AG04450 (cell line): ENCODE measurements at places on chromosomes 2 and 18.

- no peak for DNase-seq
Measured at GRCh38 chr18:79787865-79788733, 9.6 kb upstream of the KCNG2 start.

DNA sequence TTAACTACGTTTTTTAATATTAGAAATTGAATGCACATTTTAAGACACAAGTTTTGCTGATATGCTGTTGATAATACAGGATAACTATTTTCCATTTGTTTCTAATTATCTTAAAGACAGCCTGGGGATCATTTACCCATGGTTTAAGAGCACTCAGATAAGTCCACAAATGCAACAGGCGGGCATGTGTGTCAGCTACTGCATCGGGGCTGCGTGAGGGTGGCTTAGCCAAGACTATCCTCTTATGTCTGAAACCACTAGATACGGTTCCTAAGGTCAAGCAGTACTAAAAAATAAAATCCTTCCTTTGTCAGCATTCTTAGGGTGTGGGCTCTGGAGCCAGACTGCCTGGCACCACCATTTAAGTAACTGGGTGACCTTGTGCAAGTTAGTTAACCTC, 254.8 kb downstream of the SATB2 start:
- no peak for DNase-seq

GRCh38 chr18:56747032-56747658, 96.0 kb downstream of the WDR7 start:
- DNase-seq, result no peak

- DNase-seq, result no peak
Measured at GRCh38 chr18:59655676-59656075, 41.5 kb downstream of the CCBE1 start.

- no peak for DNase-seq
Measured at GRCh38 chr18:5311301-5311989, 15.9 kb upstream of the ZBTB14 start.
